ENCODE measurements at places on chromosomes 4 and X.

DNA sequence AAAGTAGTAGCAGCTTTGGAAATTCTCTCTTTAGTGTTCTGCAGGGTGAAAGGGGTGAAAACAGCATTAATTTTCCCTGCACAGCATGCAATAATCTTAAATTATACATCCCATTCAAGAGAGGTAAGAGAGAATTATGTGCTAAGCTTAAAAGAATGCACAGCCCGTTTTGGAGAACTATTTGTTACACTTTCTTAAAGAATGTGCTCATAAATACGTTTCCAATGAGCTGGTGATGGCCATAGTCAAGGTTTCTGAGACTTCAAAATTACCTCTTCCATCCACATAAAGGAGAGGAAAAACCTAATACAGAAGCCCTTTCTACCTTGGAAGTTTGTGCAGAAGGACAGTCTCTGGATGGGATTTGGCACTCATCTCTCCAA, 766.7 kb upstream of the TENM3 start:
- DNase-seq = no peak

DNA sequence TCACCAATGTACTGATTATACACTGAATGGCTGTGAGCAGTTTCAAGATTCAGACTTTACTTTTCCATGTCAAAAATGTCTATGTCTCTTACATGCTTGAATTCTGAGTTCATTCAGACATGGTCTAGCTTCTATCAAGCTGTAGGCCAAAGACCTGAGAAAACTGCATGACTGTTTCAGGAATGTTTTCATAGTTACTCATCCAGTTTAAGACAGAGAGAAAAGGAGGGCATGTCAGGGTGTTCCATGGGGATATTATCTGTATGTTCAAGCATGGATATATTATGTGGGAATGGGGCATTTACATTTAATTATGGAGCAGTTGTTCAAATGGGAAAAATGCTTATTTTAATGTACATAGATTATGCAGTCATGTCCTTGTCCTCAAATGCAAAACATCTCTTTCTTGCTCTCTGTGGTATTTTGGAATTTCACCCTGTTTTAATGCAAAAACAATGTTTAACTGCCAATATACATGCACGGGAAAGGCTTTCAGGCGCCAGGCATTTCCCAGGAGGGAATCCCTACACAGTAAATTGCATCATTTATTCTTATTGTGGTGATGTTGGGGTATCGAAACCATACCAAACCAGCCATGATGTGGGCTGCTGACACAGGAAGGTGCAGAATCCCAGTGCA, 429.1 kb upstream of the INTU start:
- DNase-seq = no peak

DNA sequence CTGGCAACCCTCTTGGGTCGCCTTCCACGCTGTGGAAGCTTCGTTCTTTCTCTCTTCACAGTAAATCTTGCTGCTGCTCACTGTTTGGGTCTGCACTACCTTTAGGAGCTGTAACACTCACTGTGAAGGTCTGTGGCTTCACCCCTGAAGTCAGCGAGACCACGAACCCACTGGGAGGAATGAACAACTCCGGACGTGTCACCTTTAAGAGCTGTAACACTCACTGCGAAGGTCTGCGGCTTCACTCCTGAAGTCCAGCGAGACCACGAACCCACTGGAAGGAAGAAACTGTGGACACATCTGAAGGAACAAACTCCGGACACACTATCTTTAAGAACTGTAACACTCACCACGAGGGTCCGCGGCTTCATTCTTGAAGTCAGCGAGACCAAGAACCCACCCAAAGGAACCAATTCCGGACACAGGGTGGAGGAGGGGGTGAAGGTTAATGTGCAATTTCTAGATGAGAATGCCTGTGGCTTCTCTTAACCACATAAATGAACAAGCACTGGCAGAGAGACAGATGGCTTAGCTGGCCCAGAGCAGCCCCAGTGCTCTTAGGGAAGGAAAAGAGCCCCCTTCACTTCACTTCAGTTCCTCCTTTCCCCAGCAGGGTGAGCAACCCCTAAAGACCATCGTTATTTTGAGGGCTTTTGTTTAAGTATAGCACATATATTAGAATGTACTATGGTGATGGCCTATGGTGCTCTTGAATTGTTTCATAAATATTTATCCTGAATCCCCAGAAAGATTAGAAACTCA, 73.0 kb downstream of the LUZP4 start:
- no peak for DNase-seq

DNA sequence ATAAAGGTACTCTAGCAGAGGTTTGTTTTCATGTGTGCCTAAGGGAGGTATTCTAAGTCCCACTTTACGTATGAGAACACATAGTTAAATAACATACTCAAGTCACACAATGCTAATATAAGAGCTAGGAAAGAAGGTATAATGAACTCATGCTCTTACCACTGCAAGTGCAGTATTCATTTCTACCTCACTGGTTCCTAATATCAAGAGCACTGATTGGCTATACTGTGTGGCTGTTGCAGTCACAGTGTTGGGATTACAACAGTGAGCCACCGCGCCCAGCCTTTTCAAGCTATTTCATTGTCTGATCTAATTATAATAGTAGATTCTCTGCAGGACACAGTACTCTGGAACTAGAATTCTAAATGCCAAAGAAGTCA, 84.0 kb downstream of the PDS5A start:
- no peak for DNase-seq

GRCh38 chr4:28209371-28209924, 1348.8 kb downstream of the STIM2 start:
- DNase-seq = no peak

DNA sequence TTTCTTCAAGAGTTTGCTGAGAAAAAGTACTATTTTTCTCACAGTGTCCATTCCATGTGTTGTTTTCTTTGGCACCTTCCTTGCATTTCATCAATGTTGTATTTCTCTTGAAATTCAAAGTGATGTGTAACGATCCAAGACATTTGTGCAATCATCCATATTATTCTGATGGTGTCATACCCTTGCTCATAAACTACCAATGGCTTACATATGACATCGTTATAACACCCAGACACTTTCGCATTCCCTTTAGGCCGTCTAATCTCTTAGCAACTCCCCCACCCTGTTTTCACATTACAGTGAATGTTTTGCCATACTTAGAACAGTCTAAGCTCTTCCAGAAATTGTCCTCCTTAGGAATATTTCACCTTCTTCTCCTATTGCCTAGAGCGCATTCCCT, 1779.0 kb downstream of the PCDH7 start:
- no peak for DNase-seq

GRCh38 chr4:951594-952468, 19.6 kb downstream of the TMEM175 start:
- DNase-seq = no peak

DNA sequence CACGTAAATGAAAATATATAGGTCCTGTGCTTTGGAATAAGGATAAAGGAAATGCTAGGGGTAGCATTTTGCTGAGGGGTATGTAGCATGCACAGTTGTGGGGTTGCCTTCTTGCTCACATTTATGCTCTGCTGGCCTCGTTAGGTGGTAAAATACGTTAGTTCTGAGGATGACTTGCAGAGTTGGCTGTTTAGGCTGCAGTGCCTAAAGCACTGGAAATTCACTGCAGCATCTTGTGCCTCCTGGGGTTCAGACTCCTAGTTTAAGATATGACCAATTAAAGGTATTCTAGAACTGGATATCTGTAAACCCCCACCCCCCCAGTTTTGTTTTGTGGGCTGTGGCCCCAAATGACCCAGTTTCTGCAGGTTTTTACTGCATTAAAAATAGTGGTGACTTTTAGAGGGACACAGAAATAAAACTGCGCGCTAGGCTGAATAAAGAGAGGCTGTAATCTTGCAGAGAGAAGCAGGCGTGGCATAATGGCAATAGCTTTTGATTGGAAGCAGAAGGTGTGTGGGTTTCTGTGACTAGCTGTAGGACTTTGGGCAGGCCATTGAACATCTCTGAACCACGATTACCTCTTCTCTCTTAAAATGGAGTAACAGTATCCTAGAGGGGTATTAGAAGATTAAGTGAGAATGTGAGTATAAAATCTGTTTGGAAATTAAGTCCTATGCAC, 79.3 kb downstream of the REPS2 start:
- DNase-seq = no peak

- DNase-seq = no peak
Observed at GRCh38 chrX:41665686-41666085, 23.1 kb upstream of the GPR34 start.

DNA sequence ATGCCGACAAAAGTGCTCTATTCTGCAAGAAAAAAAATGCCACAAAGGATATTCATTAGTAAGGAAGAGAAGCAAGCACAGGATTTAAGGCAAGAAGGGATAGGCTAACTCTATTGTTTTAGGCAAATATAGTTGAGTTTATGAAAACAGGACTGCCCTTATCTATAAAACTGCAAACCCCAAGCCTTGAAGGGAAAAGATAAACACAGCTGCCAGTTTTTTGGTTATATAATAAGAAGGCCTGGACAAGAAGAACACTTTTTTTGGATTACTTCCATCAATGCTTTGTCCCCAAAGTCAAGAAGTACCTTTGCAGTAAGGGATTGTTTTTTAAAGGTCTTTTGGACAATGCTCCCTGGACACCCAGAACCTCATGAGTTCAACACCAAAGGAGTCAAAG, 45.4 kb upstream of the WWC2 start:
- peak; percentile 61 for DNase-seq

DNA sequence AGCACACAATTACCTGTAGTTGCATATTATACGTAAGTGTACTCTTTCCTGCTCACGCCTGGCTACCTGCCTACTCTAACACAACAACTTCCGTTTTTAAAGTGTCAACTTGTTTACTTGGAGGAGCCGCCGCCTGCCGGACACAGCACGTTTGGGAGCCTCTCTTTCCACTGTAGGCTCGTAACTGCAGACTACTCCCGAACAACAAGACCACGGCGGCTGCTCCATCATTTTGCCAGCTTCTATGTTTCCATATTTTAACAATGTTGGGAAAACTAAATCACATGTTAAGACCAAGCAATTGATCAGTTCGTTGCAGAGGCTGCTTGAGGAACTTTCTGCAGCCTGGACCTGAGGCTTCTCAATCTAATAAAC, 841 bp downstream of the MTNR1A start:
- DNase-seq = peak; percentile 53

GRCh38 chr4:112076919-112077608, 68.2 kb upstream of the FAM241A start:
- DNase-seq = no peak

- no peak for DNase-seq
Observed at GRCh38 chr4:87097075-87097474, 123.3 kb downstream of the KLHL8 start.

DNA sequence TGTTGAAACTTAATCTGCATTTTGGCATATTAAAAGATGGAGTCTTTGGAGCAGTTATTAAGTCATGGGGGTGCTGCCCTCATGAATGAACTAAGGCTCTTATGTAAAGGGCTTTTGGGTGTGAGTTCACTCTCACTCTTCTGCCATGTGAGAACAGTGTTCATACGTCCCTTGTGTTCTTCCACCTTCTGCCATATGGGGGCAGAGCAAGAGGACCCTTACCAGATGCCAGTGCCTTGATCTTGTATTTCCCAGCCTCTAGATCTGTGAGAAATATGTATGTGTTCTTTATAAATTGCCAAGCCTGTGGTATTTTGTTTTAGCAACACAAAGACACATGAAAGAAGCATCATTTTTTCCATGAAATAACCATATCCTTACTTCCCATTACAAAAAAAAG, 213.9 kb downstream of the SPOCK3 start:
- DNase-seq = no peak

- no peak for DNase-seq
Observed at GRCh38 chrX:140091125-140091886, 126.0 kb upstream of the CXorf66 start.

- no peak for DNase-seq
Observed at GRCh38 chrX:108397627-108398391, 40.4 kb downstream of the COL4A6 start.

GRCh38 chr4:10925996-10926395, 241.4 kb upstream of the CLNK start:
- DNase-seq = no peak

DNA sequence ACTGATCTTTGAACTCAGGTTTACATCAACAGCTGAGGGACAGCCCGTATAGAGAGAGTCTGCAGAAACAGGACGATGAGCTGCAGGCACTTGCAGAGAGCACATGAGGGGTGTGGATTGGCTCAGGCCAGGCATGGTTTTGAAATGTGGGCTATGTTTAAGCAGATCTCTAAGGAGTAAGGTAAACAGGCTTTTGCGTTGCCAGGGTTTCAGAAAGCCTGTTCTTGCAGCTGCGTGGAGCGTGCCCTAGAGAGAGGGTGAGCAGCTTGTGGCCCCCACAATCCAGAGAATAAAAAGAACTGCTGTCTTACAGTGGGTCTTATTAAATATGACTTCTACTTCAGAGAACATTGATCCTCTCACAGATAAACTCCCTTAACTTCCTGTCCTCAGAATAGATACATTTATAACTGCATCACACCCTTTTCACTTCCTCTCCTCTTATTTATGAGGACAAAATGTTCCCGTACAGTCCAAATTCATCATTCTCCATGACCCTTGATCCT, 64.1 kb downstream of the TMA16 start:
- no peak for DNase-seq

- no peak for DNase-seq
Observed at GRCh38 chr4:41660352-41660751, 88.2 kb downstream of the PHOX2B start.

- peak; percentile 2 for DNase-seq
Observed at GRCh38 chrX:2894885-2895292, 34.2 kb downstream of the ARSD start.

- DNase-seq = no peak
Observed at GRCh38 chrX:108642273-108642628, 94.1 kb downstream of the IRS4 start.

DNA sequence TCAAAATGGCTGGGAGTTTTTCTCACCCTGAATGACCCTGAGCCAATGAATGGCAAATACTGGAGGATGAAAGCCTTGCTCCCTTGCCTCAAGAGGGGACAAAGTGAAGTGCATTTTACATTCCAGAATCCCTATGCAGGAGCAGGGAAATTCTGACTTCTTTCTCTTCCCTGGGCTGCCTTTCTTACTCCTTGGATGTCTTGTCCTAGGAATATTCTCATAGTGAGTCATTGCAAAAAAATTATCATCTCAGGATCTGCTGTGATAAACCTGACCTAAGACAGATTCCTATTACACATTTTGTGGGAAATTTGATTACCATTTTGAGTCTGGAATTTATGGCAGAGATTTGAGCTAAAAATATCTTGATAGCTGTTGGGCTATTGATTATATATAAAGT, 199.9 kb downstream of the TMA16 start:
- no peak for DNase-seq

GRCh38 chr4:8403173-8403753, 37.3 kb downstream of the ACOX3 start:
- peak; percentile 11 for DNase-seq

DNA sequence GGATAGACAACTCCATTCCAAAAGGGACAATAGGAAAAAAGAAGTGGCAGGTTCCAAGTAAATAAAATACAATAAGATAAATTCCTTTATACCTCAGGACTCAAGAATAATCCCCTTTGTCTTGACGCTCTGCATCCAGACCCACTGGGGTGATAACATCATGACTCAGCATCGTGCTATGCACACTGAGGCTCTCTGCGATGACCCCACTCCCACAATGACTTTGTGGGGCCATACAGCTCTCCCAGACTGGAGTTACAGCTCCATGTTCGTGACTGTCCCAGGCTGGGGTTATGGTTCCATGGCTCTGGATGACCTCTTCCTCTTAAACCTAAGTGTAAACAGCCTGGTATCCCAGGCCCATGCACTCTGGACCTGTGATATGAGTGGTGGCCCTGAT, 254.5 kb upstream of the ADGRL3 start:
- DNase-seq = no peak

All from NCI-H526 treated with DMSO at 0.1 percent for 48 hours (cell line).